ENCODE measurements at places on chromosomes 2 and 18. TPM values are rescaled to one million over a fixed set of nuclear protein-coding genes. Genes with fewer than 3 reads are reported as not detected.

The BOLL gene
- not detected for total RNA-seq

GRCh38 chr2:25851740-25852503 lies 26.4 kb downstream of the ASXL2 start:
- peak; percentile 63 for DNase-seq

DNA sequence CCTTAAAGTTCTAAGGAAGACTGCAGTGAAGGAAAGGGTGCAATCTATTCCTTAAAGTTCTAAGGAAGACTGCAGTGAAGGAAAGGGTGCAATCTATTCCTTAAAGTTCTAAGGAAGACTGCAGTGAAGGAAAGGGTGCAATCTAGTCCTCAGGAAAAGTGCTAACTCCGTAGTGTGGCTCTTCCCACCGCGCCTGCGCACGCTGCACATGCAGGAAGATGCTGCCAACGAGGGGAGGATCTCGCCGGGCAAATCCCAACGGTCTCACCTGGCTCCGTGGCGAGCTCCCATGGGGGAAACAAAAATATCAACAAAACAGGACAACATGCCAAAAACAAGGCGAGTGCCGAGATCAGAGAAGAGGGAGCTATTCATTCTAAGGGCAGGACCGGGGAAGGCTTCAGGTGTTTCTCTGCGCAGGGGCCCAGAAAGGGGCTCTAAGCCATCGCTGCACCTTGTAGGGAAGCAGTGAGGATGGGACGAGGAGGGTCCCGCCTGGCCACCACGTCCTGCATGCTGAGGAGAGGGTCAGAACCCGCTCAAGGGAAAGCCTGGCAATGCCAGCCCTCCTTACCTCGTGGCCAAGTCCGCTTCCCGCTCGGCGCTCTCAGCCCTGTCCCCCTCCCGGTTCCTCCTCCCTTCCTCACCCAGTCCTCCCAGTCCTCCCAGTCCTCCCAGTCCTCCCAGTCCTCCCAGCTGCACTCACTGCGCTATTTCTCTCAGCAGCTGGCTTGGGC lies 24.5 kb downstream of the TIMM21 start:
- DNase-seq: no peak

The CSRNP3 gene
- not detected for total RNA-seq

- DNase-seq: no peak
Measured at GRCh38 chr2:240998995-240999791, 775 bp downstream of the SNED1 start.

The MALL gene
- 0.50 TPM for total RNA-seq

The ARHGEF33 gene
- total RNA-seq: 0.22 TPM

DNA sequence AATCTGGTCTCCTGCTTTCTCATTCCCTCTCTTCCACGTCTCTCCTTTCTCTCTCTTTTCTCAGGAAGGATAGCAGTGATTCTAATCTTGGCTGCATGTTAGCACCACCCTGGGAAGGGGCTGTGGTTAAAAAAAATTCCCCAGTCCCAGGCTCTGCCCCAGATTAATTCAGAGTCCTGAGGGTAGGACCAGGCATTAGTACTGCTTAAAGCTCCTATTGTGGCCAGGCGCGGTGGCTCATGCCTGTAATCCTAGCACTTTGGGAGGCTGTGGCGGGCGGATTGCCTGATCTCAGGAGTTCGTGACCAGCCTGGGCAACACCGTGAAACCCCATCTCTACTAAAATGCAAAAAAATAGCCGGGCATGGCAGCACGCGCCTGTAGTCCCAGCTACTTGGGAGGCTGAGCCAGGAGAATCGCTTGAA lies 35.4 kb upstream of the EML4 start:
- DNase-seq: no peak

- no peak for DNase-seq
Measured at GRCh38 chr2:174595891-174596397, 1.7 kb downstream of the WIPF1 start.

GRCh38 chr2:9644603-9645002 lies 13.8 kb upstream of the YWHAQ start:
- no peak for DNase-seq

DNA sequence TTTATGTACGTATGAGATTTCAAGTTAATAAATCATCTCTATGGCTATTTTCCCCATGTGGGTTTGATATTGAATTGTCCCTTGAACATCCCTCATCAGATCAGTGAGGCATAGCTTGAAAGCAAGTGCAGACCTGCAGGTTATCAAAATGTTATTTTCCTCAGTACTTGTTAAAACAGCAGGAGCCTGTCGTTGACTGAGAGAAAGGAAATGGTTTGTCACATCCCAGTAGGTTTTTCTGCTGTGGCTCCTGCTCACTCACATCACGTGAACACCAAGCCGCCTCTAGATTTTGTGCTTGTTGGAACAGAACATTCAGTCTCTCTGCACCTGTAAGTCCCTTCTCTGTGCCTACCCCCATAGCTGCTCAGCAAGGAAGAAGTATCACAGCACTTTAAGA lies 340.3 kb downstream of the CELF4 start:
- no peak for DNase-seq

The STON1 gene
- 0.89 TPM for total RNA-seq

GRCh38 chr18:76208678-76209306 lies 286.2 kb downstream of the ZNF516 start:
- no peak for DNase-seq

GRCh38 chr18:35311496-35311895 lies 21.5 kb upstream of the ZSCAN30 start:
- DNase-seq: no peak

The GALNT14 gene
- 0.74 TPM for total RNA-seq

DNA sequence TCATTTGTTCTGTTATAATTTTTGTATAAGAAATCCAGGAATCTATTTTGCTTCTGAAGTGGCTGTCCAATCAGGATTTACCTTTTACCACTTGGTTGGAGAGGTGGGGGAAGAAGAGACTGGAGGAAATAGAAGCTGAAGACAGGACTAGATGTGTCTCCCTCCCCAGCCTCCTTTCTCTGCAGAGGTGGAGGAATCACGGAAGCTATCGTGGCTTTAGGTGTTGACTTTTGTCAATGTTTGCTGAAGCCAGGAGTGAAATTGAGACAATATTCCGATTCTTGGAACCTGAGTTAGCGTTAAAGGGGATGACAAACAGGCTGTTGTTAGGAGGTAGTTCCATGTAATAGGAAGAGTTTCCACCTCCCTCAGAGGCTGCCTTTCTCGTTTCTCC lies 43.5 kb downstream of the PDCL3 start:
- no peak for DNase-seq

DNA sequence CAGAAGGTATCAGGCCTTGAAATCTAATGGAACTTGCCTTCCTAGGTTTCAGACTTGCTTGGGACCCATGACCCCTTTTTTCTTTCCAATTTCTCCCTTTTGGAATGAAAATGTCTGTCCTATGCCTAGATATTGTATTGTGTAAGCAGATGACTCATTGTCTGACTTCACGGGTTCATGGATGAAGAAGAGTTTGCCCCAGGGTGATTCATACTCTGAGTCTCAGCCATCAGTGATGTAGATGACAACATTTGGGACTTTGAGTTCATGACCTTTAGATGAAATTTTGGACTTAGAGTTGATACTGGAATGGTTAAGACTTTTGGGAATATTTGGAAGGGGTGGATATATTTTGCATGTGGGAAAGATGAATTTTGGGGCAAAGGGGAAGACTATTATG lies 11.2 kb upstream of the SCYGR5 start:
- DNase-seq: no peak

DNA sequence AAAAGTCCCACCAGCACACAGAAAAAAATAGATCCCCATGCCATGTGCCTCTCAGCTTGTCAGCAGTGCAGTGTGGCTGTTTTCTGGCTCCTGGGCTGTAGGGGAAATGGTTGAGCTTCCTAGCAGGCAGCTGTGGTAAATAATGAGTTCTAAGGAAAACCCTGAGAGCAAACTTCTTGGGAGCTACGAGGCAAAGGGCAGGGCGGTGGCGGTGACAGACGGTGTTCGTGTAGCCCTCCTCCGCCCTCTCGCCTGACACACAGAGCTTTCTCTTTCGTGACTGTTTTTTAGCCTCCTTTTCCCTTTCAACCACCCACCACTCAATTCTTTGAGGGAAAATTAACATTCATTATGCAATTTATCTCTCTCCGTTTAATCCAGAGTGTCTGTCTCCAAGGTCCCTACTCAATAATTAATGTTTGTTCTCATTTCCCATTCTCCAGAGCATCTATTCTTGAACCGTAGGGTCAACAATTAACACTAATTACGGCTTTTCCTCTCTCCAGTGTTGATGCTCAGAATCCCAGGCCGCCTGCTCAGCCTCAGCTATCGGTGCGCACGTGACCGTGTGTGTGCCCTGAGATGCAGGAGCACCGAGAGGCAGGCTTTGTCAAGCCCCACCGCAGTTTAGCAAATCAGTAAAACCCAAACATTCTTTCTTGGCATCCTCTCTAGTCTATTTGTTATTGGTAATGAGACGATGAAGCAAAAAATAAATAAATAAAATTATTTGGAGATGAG lies 50.1 kb downstream of the KIAA2012 start:
- DNase-seq: no peak

The SERPINB11 gene
- total RNA-seq: not detected

GRCh38 chr2:211349031-211349430 lies 792.6 kb downstream of the CPS1 start:
- DNase-seq: no peak

GRCh38 chr2:57842531-57842930 lies 204.1 kb upstream of the VRK2 start:
- DNase-seq: no peak

The IHH gene
- not detected for total RNA-seq

DNA sequence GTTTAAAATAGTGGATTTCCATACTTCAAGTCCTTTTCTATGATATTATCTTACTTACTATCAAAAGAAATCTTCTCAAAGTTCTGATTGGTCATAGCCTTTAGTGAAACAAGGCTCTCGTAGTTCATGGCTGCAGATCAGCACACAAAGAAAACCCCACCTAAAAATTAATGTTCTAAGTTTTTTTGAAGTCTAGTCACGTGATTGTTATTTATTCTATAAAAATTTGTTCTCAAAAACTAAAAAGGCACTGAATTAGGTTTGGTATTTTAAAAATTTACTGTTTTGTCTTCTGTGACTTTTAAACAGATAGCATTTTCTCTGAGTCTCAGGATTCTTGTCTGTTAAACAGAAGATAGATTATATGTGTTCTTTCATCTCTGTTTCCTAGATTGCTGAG lies 122.4 kb downstream of the KCNH7 start:
- no peak for DNase-seq

The HES6 gene
- 4.7 TPM for total RNA-seq

DNA sequence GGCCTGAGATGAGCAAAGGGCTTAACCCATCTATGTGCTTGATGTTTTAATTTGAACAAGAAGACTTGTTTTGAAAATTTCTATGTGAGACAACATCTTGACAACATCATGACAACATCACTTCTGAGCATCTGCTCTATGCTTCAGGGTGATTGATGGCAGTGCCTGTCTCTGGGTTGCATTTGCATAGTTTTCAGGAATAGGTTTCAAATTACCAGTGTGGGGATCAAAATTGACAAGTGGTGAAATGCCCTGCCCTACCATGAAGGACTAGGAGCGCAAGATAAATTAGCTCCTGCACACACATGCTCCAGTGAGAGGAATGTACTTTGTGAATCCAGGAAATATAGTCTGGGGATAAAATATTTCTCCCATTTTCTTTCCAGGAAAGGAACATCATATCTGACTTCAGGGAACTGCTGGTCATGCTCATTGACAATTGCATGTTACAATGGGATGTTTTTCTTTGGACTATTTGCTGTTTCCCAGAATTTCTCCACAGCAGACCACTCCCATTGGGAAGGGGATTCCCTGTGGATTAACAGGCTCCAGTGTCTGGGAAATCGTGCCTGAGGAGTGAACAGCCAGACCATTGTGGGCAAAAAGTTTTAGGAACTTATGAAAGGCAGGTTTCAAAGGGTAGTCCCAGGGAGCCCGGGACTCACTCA lies 45.3 kb upstream of the IL1R2 start:
- no peak for DNase-seq

- no peak for DNase-seq
Measured at GRCh38 chr2:226461981-226462380, 337.6 kb downstream of the IRS1 start.

DNA sequence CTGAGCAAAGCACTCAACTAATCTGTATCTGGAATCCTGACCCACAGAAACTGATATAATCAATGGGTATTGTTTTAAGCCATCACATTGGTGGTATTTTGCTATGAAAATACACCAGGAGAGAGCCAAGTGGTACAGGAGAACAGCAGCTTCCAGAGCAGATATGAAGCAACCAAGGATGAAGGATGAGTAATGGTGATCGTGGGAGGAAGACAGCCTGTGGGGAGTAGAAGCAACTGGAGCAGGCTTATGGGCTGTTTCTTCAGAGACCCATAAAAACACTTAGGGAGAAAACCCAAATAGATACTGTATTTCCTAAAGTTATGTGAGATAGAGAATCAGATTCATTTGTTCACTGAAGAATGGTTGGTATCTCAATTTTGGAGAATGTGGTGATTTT lies 330.8 kb downstream of the NUP35 start:
- no peak for DNase-seq

DNA sequence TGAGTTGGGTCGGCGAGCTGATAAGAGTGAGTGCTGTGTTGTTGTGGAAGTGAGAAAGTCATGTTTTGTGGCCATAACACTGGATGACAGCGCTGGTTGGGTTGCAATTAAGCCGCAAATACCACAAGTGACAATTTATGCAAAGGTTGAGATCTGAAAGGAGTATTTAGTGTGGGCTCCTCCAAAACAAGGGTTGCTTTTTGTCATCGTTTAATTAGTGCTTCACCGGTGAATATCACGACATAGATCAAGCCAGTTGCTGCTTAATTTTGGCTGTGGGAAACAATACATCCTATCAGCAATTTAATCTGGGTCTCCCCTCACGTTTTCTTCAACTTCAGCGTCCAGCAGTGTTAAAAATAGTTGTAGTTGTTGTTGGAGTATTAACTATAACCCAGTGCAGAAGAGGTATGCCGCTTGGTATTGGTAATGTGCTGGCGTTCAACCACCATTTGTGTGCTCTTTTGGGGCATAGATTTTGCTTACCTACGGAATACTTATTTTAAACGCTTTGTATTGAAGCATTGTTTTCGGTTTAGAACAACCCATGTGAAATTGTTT lies 662 bp downstream of the ACVR2A start:
- DNase-seq: peak; percentile 53

- no peak for DNase-seq
Measured at GRCh38 chr2:132923787-132924186, 253.8 kb upstream of the LYPD1 start.

All from CD8-positive, alpha-beta memory T cell (primary cell).